Activated T-cell treated with anti-CD3 and anti-CD28 coated beads, Interleukin-2, amount 50 U/mL, for 24 hours (primary cell): ENCODE measurements at places on chromosomes 12 and 14.

- no peak for DNase-seq
Observed at GRCh38 chr14:32256576-32256975, 53.5 kb upstream of the RNU6-8 start.

DNA sequence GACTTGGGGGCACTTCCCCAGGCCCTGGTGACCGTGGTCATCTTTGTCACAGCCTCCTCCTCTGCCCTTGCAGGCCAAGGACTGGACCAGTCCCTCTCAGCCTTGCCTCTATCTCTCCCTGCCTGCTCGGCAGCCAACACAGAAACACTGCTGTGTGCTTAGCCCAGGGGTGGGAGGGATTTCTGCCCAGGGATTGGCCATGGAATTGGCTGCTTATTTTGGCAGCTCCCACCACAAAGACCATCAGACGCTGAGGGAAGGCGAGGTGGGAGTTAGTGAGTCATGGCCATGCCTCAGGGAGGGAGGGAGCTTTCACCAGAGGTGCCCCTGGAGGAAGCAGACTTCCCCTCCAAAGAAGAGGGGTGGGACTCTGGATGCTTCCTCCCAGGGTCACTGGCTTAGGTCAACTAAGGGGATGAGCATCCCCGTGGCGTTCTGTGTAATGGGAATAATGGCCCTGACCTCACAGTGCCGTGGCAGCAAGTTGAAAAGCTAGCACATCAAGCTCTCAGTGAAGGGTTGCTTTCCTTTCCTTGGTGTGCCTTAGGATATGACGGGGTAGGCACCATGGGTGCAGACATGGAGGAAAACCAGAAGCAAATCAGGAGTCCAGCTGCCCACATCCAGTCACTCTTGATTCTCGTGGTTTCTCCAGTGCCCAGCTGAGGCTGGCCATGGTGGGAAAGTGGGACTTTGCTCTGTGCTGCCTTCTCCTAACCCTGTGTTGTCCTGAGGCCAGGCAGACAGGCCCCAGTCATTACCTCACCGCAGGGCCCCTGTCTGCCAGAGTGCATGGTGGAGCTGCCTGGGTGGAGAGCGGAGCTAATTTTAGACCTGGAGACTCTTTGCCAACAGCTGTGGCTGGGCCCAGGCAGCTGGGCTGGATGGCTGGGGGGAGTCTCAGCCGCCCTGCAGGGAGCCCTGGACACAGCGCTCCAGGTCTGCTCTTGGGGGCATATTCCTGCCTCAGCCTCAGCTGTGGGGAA lies 21.4 kb downstream of the B4GALNT3 start:
- no peak for DNase-seq

DNA sequence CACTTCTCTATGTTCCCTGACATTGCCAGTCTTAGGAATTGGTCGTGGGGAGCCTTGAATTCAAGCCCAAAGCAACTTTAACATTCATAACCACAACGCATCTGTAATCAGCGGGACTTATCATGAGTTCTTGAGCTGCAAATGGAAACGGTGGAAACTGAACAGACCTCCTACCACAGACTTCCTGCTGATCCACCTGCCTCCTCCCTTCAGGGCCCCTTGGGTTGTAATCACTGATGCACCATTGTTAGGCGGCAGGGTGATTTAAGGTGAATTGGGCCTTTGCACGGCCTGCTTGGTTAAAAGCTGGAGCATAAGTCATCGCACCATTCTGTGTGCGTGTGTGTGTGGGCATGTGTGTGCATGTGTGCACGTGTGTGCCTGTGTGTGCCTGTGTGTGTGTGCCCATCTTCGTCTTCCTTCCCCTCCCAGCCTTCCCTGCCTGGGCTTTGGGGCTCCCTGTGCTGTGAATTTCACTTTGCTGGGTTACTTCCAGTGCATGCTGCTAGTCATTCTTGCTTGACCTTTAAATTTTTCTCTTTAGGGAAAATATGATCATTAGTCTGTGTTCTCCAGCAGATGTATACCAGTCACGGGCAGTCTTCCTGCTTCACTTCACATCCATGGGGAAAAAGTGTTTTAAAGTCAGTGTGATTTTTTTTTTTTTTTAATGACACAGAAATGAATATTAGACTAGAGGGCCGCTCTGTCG lies 29.1 kb downstream of the CHST11 start:
- peak; percentile 58 for DNase-seq

GRCh38 chr12:31849090-31849687 lies 110.0 kb upstream of the RESF1 start:
- DNase-seq, result no peak

DNA sequence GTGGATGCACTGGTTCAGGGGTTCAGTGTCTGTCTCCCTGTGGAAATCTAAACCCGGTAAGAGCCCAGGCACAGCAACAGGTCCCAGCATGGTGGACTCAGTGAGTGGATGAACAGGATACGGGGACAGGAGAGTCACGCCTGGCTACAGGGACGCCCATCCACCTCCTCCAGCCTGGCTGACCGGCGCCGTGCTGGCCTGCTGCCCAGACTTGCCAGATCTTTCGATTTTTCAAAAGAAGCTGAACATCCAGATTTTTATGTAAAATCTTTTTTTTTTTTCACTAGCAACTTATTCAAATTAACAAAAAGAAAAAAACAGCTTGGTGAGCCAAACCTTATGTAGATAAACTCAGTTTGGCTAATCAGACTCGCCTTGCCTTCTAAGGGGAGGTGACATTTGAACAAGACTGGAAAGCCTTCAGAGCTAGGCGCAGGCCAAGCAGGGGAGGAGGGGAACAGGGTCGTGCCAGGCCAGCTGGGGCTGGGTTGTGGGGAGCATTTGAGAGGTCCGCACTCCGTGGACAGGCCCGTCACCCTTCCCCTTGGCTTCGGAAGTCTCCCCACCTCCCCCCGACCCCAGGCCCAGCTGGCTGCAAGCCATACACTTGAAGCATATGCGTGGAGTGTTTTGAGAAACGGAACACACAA lies 87.8 kb upstream of the NCOR2 start:
- DNase-seq, result no peak

DNA sequence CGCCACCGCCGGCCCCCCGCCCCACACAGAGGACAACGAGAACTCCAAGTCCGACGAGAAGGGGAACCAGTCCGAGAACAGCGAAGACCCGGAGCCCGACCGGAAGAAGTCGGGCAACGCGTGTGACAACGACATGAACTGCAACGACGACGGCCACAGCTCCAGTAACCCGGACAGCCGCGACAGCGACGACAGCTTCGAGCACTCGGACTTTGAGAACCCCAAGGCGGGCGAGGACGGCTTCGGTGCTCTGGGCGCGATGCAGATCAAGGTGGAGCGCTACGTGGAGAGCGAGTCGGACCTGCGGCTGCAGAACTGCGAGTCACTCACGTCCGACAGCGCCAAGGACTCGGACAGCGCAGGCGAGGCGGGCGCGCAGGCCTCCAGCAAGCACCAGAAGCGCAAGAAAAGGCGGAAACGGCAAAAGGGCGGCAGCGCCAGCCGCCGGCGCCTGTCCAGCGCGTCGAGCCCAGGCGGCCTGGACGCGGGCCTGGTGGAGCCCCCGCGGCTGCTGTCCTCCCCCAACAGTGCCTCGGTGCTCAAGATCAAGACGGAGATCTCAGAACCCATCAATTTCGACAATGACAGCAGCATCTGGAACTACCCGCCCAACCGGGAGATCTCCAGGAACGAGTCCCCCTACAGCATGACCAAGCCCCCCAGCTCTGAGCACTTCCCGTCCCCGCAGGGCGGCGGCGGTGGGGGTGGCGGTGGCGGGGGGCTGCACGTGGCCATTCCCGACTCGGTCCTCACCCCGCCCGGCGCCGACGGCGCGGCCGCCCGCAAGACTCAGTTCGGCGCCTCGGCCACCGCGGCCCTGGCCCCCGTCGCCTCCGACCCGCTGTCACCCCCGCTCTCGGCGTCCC lies 150.9 kb downstream of the EGLN3 start:
- DNase-seq, result no peak

DNA sequence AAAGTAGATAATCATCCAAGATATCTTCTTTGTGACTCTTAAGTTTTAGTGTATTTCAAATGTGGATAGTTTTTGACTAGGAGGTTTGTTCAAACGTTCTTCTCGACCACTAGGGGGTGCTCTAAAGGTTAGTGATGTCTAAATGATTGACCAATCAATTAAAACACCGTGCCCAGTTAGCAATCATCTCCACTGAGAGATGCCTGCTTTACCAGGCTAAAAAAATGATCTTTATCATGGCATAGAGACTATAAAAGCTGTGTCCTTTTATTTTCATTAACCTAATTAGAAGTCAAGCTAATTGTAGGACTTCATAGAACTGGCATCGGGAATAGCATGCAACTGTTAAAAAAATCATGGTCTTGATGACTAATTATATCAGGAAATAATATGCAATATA lies 153.9 kb downstream of the PRKCH start:
- no peak for DNase-seq

DNA sequence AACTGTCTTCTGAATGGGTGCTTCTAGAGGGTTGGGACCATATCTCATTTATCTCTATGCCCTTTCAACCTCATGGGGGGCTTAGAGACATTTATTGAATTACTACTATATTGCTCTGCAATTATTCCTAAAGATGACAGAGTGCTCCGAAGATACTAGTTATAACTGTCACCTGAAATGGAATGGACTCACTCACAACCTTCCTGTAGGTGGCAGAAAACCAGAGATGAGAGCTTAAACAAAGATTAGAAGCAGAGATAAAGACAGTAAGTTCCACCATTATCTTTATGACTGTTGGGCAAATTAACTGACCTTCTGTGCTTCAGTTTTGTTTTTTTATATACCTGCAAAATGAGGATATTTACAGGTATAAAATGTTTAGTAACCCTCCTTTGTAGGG lies 31.5 kb upstream of the GTF2A1 start:
- no peak for DNase-seq

DNA sequence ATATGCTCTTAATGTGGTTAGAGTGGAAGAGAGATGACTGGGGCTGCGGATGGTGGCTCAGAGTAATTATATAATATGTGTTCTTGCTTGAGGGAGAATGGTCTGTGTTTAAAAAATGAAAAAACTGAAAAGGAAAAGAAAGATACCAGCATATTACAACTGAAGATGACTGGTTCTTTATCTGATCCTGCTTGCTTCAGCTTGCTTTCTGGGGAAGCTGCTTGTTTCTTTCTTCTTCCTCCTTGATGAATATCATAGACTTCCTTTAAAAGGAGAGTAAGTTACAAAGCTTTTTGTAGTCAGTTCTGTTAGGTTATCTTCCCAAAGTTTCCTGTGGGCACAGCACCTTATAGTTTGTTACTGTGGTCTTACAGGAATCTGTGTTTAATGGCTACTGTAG lies 210.9 kb downstream of the ERC1 start:
- DNase-seq, result no peak

- no peak for DNase-seq
Observed at GRCh38 chr12:3490895-3491144, 183 bp upstream of the PRMT8 start.

DNA sequence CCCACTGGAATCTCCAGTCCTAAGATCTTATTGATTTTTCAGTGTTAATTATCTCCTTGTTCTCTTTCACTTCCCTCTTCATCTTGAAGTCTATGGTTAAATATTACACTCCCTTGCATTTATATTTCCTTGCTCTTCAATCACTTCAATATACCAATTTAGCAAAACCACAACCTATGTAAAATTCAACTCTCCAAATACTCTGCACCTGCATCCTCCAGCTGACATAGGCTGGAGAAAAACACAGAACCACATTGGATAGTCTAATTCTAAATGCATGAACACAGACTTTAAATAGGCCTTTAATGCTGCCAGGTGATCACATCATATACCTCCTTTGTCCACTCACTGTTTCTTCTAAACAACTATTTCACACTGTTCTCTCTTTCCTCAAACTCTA lies 253.8 kb upstream of the GARIN6 start:
- no peak for DNase-seq

- DNase-seq, result no peak
Observed at GRCh38 chr12:13591488-13591887, 389.9 kb downstream of the GRIN2B start.

- DNase-seq, result no peak
Observed at GRCh38 chr12:120115692-120116440, 687 bp downstream of the RAB35 start.

DNA sequence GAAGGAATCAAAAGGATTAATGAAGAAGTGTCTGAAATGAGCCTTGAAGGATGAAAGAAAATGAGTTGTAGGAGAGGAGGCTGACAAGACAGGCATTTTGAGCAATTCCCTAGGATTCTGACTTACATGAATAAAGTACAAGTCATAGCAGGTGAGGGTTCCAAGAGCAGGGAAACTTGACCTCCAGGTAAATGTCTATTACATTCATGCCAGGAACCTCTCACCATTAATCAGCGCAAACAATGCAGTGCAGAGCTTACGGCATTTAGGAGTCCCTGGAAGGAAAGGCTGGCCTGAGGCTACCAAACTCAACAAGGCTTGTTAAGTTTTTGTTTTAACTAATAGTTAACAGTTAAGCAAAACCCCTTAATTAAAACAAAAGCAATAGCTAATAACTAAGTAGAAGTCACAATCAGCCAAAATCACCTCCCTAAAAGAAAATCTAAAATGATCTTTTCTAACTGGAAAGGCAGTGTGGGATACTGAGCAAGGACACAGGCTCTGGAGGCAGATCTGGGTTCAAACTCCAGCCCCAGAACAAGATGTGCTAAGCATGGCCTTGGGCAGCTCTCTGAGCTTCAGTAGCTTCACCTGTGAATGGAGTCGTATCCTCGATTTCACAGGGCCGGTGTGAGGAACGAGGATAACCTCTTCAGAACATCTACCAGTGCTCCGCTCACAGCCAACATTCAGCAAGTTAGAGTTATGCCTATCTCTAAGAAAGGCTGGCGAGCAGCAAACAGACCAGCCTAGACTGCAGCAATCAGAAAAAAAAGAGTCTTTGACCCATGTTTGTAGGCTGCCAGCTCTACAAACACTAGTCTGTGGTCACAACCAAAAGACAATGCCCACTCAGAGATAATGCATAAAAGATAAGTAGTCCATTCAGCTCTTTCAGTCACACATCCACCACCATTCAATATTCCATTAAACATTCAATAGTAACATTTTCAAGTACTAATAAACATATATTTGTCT lies 16.9 kb downstream of the PPTC7 start:
- no peak for DNase-seq

- DNase-seq, result no peak
Observed at GRCh38 chr12:92779902-92780301, 77.1 kb downstream of the PLEKHG7 start.

DNA sequence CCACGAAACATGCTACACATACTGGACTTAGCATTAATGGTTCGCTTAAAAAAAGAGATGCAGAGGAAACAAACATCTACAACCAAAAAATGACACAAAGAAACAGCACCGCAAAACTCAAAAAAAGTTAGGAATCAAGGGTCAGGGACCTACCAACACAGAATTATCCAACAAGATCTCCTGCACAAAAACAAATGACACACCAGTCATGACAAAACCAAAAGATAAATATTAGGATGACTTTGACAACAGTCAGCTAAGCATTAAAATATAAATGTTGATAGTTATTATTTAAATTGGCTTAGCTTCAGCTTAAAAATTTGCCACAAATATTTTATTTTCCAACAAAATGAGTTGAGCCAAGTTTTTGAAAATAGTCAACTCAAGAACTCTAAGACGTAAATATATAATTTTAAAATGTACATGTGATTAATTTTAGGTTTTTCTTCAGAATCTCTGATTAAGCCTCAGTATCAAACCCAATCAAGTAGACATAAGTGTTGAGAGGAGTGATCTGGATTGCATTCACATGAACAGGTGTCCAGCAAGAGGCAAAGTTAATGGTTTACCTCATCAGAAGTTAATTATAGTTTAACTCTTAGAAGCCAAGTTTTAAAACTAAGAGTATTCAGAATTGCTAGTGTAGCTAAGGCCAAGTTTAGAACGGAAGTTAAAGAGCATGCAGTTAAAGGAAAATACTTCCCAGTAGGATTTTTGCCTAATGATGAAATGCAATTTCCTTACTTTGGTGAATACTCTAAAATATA lies 79.9 kb downstream of the HEATR5A start:
- no peak for DNase-seq
